ENCODE measurements at places on chromosomes 11 and 22. TPM values are rescaled to one million over a fixed set of nuclear protein-coding genes. Genes with fewer than 3 reads are reported as not detected.

Gene OR56A1
- total RNA-seq: not detected

Gene TRIM49
- not detected for total RNA-seq

Gene MS4A4A
- not detected for total RNA-seq

Gene HNRNPUL2
- 9.6 TPM for total RNA-seq

Gene SAA4
- total RNA-seq: not detected

Gene TRPC6
- 1.00 TPM for total RNA-seq

Gene EXPH5
- total RNA-seq: 1.1 TPM

Gene OR8B8
- not detected for total RNA-seq

Gene CBX6
- 50.2 TPM for total RNA-seq

Gene OR51I1
- 0.11 TPM for total RNA-seq

Gene ENDOD1
- total RNA-seq: 53.7 TPM

Gene GLB1L2
- total RNA-seq: 0.37 TPM

Gene CCDC188
- total RNA-seq: 2.3 TPM

Gene CST6
- not detected for total RNA-seq

Gene MN1
- under 0.01 TPM for total RNA-seq

Gene CASTOR1
- total RNA-seq: 7.7 TPM

Gene UCP3
- 0.11 TPM for total RNA-seq

Gene KIAA1671
- total RNA-seq: 3.9 TPM

Gene C11orf91
- total RNA-seq: not detected

Gene SPON1
- total RNA-seq: 0.12 TPM

Gene CYP2D6
- 0.25 TPM for total RNA-seq

Gene TCIRG1
- 141 TPM for total RNA-seq

Gene POU2AF2
- total RNA-seq: not detected

Gene APOBEC3H
- total RNA-seq: not detected

Gene FXYD2
- total RNA-seq: not detected

Gene MS4A3
- total RNA-seq: not detected

Gene PRODH
- not detected for total RNA-seq

Gene C11orf97
- not detected for total RNA-seq

Gene DEPDC7
- 6.6 TPM for total RNA-seq

Gene LMO2
- total RNA-seq: not detected

Gene GSTT2B
- total RNA-seq: 4.5 TPM

Gene HOATZ
- total RNA-seq: under 0.01 TPM

Gene ARHGAP8
- 0.25 TPM for total RNA-seq

Gene ZDHHC8
- total RNA-seq: 7.6 TPM

Gene CENPM
- total RNA-seq: 37.2 TPM

Gene CRYBB2
- total RNA-seq: not detected

Gene SMIM35
- not detected for total RNA-seq

Data from uterine smooth muscle cell (primary cell).